Renal pelvis (tissue), 12 donors: ENCODE measurements at places on chromosomes 1 and 21. TPM values are rescaled to one million over a fixed set of nuclear protein-coding genes. Genes with fewer than 3 reads are reported as not detected.

OR6N1 gene
- not detected for polyA plus RNA-seq

ACOT11 gene
- 14.2 TPM for polyA plus RNA-seq

LAMB3 gene
- 1.1 TPM for polyA plus RNA-seq

GSTM3 gene
- polyA plus RNA-seq: 233 TPM

ELAVL4 gene
- polyA plus RNA-seq: 4.4 TPM

SLC25A44 gene
- polyA plus RNA-seq: 29.6 TPM

OPRD1 gene
- 0.33 TPM for polyA plus RNA-seq

SERPINC1 gene
- polyA plus RNA-seq: not detected

GUCA2A gene
- not detected for polyA plus RNA-seq

ANGPTL7 gene
- 0.12 TPM for polyA plus RNA-seq

LCE1D gene
- not detected for polyA plus RNA-seq

FCN3 gene
- polyA plus RNA-seq: 2.1 TPM

GIPC2 gene
- 15.4 TPM for polyA plus RNA-seq

TCP10L gene
- polyA plus RNA-seq: 1.8 TPM

KCNH1 gene
- polyA plus RNA-seq: 0.35 TPM

CA14 gene
- 6.8 TPM for polyA plus RNA-seq

OSCP1 gene
- 20.2 TPM for polyA plus RNA-seq

IL22RA1 gene
- 4.7 TPM for polyA plus RNA-seq

ACTL8 gene
- not detected for polyA plus RNA-seq
